Hematopoietic multipotent progenitor cell treated with erythropoietin and hydrocortisone succinate and interleukin-3 and kit ligand, for 8 days (in vitro differentiated cells): ENCODE measurements at places on chromosomes 2 and 18.

DNA sequence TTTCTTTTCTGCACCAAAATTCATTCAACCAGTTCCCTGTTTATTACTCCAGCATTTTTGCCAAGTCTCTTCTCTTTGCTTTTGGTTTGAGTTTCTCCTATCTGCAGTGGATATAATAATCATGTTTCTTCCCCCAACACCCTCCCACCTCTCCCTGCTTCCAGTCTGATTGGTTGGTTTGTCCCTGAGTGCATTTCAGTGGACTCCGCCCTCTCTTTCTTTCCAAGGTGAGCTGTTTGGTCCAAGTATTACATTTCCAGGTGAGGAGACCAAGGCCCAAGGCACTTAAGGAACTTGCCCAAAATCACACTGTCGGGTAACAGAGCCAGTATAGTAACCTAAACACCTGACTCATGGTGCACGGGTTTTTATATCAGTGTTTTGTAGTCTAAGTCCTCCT, 17.7 kb downstream of the MRO start:
- no peak for DNase-seq

DNA sequence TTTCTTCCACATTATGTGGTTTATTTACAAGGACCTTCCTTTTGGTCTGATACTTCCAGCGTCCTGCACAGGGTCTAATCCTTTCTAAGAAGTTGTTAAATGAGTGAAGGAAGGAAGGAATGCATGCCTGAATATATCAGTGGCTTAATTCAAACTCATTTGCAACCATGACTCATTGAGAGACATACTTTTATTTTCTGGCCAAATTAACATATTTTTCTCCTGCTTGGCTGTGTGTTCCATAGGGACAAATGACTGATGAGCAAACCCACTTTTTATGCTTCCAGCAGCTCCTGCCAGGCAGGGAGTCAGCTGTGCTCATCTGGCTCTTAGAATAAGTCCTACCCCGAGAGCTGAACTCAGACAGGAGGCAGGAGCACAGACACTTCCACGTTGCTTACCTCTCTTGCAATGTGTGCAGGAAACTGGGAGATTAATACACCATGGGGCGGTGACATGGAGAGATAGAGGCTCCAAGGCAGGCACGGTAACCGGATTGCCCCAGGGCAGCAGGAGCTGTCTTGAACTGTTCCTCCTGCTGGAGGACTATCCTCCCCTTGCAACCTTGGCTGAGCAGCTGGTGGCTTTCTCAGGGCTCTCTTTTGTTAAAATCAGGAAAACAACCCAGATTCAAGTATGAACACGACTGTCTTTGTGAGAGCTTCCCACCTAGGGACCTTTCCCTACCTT, 667.5 kb upstream of the HS6ST1 start:
- DNase-seq = no peak

DNA sequence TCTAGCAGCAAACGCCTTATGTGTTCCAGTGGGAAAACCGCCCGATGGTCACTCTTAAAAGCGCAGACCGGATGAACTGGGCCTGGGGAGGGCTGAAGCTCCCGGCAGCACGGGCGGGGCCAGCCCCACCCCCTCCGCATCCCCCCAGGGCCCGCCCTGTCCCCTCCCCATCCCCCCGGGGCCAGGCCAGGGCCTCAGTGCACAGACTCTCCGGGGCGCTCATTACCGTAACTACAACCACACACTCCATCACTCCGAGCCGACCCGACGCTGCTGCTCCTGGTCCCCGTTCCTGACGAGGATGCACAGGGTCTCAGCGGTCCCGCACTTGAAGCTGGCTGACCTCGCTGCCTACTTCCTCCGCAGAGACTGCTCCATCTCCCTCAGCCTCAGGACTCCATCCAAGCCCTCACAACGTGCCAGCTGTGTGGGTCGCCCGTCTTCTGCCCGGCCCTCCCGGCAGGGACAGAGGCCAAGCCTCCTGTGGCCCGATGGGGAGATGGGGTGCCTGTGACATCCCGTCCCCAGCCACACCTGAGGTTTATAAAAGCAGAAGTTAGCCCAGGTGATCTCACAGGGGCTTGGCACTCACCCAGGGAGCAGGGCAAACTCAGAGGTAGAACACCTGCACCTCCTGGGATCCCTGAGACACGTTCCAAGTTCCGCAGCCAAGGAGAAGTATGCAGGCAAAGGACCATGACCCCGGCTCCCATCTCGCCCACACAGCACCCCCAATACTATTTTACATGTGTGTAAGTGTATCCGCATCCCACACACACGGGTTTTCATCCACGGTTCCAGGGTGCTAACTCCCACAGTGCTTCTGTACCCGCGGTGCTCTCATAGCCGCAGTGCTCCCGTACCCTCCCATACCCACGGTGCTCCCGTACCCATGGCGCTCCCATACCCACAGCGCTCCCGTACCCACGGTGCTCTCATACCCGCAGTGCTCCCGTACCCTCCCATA, 36.0 kb downstream of the SLC66A2 start:
- DNase-seq = no peak

- no peak for DNase-seq
Measured at GRCh38 chr2:161412346-161412745, 3.8 kb upstream of the TBR1 start.

DNA sequence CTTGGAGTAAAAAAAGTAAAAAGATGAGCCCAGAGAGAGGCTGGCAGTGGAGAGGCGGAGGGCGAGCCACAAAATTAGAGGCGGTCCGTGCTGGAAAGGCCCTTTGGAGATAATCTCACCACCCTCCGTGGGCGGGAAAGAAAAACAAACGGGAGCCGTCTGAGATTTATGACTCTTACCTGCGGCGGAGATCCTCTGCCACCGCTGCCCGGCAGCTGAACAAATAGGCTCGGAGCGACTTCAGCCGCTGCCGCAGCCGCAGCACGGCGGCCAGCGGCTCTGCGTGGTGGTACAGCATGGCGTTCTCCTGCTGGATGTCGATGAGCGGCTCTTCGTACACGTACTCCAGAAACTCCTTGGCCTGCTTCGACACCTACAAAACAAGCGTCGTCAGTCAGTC, 94.6 kb downstream of the PLEKHM3 start:
- DNase-seq = no peak

- no peak for DNase-seq
Measured at GRCh38 chr18:55229682-55230081, 270.4 kb upstream of the CCDC68 start.

GRCh38 chr18:54888933-54889332, 60.7 kb downstream of the RAB27B start:
- no peak for DNase-seq

- DNase-seq = no peak
Measured at GRCh38 chr18:48575658-48576456, 37.0 kb downstream of the CTIF start.

DNA sequence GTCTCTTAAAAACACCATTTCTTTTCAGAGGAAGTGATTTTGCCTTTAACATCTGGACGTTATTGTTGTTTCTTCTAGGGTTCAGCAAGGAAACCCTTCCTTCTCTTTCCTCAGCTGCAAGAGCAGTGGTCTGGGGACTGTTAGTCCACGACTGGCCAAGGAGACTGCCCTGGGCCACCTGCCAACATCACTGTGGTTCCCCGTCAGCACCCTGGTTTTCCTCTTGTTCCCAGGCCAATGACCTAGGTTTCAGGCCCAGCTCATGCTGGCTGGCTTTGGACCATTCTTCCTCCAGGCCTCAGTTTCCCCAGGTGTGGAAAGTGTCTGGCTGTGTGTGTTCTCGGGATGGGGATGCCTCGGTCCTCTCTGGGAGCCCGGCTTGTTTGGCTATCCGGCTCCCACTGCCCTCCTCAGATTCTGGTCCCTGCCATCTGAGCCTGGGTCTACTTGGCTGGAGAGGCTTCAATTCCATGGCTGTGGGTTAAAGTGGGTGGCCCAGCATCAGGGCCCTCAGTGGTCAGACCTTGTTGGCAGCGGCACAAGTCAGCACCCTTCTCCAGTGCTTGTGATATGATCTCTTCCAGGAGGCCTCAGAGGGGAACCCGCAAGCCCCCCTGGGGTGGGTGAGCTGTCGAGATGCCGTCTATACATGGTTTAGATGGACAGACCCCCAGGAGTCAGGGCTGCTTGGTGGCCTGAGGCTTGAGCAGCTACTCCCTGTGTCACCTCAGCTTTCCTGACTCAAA, 234.3 kb upstream of the HS6ST1 start:
- DNase-seq = no peak

DNA sequence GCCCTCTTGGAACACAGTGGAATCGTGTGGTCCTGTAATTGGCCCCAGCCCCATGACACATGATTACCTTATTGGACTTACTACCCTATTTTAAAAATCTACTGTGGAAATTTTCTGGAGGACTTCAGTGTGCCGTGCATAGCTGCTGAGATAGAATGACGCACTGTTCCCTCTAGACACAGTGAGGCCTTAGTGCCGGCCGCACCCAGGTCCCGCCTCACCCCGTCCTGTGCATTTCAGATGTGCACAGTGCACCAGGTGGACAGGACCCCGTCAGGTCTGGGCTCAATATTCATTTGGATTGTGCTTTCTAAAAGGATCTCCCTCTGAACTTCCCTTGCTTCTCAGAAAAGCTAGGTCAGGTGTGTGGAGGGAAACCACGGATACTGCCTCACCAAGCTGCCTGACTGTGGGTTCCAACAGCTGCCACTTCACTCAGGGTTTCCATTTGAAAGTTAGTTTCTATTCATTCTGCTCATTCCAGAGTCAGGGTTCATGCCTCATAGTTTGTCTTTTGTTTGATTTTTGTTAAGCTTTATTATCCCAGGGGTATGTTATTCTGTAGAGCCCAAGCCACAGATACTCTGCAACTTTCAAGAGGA, 155.8 kb downstream of the PTGR3 start:
- no peak for DNase-seq

- no peak for DNase-seq
Measured at GRCh38 chr2:37402636-37403035, 58.2 kb downstream of the QPCT start.

DNA sequence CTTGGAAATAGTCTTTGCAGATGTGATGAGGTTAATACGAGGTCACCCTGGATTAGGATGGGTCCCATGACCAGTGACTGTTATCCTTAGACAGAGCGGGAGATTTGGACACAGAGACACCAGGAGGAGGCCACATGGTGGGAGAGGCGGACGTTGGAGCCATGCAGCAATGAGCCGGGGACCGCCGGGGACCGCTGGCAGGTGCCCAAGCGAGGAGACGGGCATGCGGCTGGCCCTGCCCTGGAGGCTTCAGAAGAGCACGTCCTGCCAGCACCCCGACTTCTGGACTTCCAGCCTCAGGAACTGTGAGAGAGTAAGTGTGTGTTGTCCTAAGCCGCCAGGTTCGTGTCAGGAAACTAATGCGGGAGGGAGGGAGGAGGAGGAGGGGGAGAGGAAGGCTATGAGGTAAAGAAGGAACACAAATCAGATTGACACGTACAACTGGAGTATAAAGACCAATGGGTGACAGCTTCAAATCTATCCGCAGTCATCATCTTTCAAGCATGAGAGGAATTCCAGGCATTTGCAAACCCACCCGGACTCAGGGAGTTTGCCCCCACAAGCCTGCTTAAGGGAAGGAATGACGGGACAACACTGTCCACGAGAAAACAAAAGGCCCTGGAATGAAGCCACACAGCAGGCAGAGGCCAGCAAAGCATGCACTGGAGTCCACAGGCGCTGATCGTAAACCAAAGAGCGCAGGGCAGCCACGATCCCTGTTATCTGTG, 11.6 kb upstream of the BOK start:
- DNase-seq = no peak

DNA sequence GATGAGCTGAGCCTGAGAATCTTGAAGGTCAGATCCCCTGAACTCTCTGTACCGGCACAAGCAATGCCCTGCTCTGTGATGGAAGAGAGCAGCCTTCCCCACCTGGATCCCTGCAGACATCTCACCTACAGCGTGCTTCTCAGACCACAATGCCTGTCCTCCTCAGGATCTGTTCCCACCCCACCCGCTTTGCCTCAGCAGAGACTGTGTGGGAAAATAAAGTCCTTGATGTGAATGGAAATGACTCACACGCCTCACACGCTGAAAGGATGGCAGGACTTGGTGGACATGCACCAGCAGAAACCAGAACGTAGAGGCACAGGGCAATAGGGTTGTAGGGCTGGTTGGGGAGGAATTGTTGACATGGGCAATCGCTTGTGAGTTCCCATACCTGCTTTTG, 117.9 kb upstream of the POU3F3 start:
- no peak for DNase-seq

- no peak for DNase-seq
Measured at GRCh38 chr2:18299423-18300212, 260.8 kb downstream of the RDH14 start.

GRCh38 chr2:181264441-181264840, 192.7 kb upstream of the ITGA4 start:
- DNase-seq = no peak

GRCh38 chr18:11091746-11092145, 57.6 kb downstream of the PIEZO2 start:
- DNase-seq = no peak

- DNase-seq = no peak
Measured at GRCh38 chr18:12014521-12015415, 33.5 kb downstream of the IMPA2 start.

- DNase-seq = no peak
Measured at GRCh38 chr2:229054311-229054710, 216.8 kb downstream of the PID1 start.

DNA sequence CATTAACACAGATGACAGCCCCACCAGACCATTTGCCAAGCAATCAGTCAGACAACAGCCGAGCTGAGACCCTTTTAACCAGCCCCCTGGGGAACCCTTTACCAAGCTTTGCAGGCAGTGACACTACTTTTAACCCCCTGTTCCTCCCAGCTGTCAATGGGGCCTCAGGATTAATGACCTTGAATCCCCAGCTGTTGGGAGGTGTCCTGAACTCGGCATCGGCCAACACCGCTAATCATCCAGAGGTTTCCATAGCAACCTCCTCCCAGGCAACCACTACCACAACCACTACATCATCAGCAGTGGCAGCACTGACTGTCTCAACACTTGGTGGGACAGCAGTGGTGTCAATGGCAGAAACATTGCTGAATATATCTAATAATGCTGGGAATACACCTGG, 160.9 kb upstream of the EPC2 start:
- DNase-seq = no peak

DNA sequence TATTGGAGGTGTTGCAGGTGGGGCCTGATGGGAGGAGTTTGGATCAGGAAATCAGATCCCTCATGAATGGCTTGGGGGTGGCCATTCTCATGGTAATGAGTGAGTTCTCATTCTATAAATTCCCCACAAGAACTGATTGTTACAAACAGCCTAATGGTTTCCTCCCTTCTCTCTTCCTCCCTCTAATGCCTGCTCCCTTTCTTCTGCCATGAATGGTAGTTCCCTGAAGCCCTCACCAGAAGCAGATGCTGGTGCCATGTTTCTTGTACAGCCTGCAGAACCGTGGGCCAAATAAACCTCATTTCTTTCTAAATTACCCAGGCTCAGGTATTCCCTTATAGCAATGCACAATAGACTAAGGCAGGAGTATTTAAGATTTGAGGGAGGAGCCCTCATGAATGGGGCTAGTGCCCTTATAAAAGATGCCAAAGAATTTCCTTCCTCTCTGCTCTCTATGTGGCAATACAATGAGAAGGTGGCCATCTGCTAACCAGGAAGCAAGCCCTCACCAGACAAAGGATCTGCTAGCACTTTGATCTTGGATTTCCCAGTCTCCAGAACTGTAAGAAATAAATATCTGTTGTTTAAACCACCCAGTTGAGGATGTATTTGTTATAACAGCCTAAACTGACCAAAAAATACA, 251.8 kb downstream of the ZEB2 start:
- no peak for DNase-seq

- DNase-seq = peak; percentile 29
Measured at GRCh38 chr18:41745166-41746049, 209.6 kb upstream of the PIK3C3 start.
